ENCODE measurements at places on chromosomes 12 and 14.

GRCh38 chr12:67927324-67927723 lies 61.9 kb upstream of the IFNG-AS1 start:
- DNase-seq, result no peak

- DNase-seq, result no peak
Observed at GRCh38 chr14:85572011-85572410, 42.1 kb downstream of the FLRT2 start.

DNA sequence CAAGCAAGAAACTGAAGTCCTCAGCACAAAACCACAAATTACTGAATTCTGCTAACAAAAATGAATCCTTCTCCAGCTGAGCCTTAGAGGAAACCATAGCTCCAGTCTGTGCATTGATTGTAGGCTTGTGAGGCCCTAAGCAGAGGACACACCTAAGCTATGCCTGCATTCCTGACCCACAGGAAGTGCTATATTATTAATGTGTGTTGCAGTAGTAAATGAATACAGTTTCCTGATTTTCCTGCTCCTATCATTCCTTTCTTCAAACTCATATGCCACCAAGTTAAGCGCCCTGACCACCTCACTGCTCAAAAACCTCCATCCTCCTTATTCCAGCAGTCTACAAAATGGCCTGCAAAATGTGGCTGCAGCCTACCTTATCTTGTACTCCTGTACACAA lies 151.9 kb upstream of the ABCD2 start:
- no peak for DNase-seq

GRCh38 chr12:104049903-104050356 lies at the start of gene GLT8D2:
TSS of gene GLT8D2 (minus strand) at chr12:104050187. CDS start at chr12:104019648, 30,539 bp downstream.
- DNase-seq, result no peak

- DNase-seq, result no peak
Observed at GRCh38 chr12:91098941-91099340, 12.4 kb downstream of the LUM start.

- DNase-seq, result no peak
Observed at GRCh38 chr14:56098021-56098420, 20.2 kb upstream of the PELI2 start.

DNA sequence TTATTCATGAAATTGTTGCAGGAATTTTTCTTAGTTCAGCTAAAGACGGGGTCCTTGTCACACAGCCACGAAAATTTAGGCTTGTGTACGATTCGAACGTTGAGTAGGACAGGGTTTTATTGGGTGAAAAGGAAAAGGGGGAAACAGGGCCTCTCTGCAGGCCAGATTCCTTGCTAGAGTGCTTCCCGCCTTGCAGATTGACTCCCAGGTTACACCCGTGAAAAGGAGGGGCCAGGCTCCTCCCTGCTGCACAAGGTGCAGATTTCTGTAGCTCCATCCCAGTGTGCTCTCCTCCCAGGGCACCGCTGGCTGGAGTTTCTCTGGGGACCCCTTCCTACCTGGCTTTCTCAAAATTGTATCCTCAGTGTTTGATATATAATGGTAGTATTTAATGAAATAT lies 221.5 kb downstream of the ERC1 start:
- no peak for DNase-seq

- DNase-seq, result no peak
Observed at GRCh38 chr14:88611878-88612277, 49.0 kb downstream of the ZC3H14 start.

GRCh38 chr12:68162374-68162773 lies 2.8 kb upstream of the IFNG start:
- DNase-seq, result no peak

DNA sequence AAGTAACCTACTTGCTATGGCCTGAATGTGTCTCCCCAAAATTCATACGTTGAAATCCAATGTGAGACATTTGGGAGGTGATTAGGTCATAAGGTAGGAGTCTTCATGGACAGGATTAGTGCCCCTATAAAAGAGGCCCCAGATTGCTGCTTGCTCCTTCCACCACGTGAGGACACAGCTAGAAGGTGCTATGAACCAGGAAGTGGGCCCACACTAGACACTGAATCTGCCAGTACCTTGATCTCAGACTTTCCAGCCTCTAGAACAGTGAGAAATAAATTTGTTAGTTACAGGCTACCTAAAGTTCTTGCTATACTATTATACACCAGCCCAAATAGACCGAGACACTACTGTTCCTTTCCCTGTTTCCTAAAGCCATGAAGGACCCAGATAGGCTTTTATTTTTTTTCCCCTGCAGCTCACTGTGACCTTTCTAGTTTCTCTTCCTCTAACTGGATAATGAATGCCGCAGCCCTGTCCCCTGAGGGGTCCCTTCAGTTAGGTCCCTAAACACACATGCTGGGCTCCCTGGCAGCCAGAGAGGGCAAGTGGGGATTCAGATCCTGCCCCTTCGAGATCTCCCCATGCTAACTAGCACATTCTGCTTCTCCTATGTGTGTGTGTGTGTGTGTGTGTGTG lies 19.3 kb downstream of the SLC25A3 start:
- no peak for DNase-seq

- DNase-seq, result no peak
Observed at GRCh38 chr12:106214571-106214970, 33.2 kb downstream of the CKAP4 start.

GRCh38 chr12:46679754-46680153 lies 146.0 kb downstream of the SLC38A4 start:
- DNase-seq, result no peak

GRCh38 chr14:69259168-69259526 lies 811 bp upstream of the GALNT16 start:
- no peak for DNase-seq

DNA sequence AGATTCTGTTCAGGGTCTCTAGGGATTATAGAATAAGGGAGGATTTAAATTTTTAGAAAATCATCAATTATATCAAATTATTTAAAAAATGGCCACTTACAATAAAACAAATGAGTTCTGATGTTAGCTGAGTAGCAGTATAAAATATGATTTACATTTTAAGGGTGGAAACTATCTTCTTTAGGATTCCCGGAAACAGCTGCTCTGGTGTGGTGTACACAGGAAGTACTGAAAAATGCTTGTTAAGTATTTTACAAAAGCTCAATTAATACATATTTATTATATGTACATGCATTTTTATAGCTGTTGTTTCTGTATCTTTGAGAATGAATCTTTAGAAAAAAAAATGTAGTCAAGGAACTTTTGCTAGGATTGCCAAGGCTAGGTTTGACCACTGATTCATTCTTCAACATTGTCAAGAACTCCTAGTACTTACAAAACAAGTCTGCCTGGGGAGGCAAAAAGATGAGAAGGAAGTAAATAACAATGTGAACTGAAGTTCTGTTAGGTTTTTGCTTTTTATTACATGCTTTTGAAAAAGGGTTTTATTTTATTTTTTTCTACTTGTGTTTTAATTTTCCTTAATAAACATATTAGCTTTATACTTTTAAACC lies 48.0 kb downstream of the ARF6 start:
- DNase-seq, result no peak

DNA sequence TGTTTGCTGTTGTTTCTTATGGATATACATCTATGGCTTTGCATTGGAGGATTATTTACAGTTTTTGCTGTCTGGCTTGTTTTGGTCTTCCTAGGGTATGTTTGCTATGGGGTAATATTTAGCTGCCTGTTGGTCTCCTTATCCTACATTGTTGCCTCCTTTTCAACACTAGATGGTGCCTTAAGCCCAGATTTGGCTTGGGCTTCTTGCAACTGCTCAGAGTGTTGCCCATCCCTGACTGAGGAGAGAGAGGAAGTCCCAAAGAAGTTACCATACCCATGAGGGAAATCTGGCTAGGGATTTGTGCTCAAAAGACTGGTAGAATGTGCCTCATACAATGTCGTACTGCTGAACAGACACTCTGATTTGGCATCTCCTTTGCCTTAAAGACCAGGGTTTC lies 94.6 kb upstream of the MUCL1 start:
- no peak for DNase-seq

- no peak for DNase-seq
Observed at GRCh38 chr14:32186248-32186647, 15.6 kb upstream of the RNU6-7 start.

- no peak for DNase-seq
Observed at GRCh38 chr14:98103705-98104104, 1168.3 kb downstream of the BCL11B start.

GRCh38 chr14:61753631-61754030 lies 8.6 kb upstream of the SNAPC1 start:
- DNase-seq, result no peak

GRCh38 chr14:104650057-104650980 lies 39.1 kb upstream of the INF2 start:
- peak; percentile 29 for DNase-seq

- no peak for DNase-seq
Observed at GRCh38 chr14:80095623-80096022, 115.7 kb downstream of the DIO2 start.

DNA sequence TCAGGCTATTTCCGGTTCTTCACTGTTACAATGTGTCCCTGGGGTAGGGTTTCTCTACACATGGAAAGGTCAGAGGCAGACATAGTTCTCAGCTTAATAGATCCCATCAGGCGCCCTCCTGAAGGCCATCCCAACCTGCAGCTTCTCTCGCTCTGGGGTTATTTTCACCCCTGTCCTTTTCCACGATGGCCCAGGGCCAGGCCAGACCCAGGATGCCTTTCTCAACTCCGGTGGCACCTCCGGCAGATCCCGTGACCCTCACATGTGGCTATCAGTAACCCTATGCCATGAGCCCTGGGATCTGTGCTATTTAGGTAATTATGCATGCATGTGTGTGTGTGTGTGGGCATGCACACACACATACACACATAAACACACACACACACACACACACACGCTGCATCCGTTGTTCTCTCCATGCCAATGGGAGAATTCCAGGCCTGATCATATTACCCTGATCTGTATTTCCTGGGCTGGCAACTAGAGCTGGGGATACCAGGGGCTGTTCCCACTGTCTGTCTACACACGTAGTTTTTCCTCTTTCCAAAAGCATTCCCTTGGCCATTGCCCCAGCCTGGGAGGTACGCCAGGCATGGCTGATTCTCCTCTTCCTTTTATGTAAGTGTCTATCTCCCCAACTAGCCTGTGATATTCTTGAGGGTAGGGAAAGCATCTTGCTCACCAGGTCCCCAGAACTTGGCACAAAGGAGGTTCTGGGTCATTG lies 51.2 kb upstream of the NOS1 start:
- no peak for DNase-seq

GRCh38 chr12:77968571-77968970 lies 137.9 kb downstream of the NAV3 start:
- DNase-seq, result no peak

- no peak for DNase-seq
Observed at GRCh38 chr12:40315375-40315774, 90.6 kb downstream of the LRRK2 start.

- no peak for DNase-seq
Observed at GRCh38 chr12:93536766-93537488, 35.5 kb upstream of the SOCS2 start.

DNA sequence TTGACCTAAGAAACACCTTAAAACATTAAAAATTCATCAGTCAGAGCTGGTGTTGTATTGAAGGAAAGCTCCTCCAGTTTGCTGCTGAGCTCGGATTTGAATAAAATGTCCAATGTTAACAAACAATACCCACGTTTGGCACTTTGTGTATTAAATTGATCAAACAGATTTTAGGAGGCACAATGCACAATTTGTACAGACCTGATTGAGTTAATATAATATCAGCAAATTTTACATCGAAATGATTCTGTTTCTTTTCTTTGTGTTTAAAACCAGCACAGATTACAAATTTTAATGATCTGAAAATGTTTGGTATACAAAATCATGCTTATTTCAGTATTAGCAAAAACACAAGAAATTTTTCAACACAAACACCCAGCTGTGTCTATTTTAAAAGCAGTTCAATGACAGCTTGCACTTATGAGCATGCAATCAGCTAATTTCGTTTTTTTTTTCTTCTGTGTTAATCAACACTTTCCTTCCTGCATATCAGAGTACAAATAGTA lies 2.8 kb upstream of the FOXG1 start:
- no peak for DNase-seq

GRCh38 chr14:69877492-69877891 lies 1.7 kb upstream of the SMOC1 start:
- DNase-seq, result no peak

- DNase-seq, result no peak
Observed at GRCh38 chr12:106280106-106280505, 22.4 kb upstream of the TCP11L2 start.

- DNase-seq, result no peak
Observed at GRCh38 chr14:100895411-100895810, 8.1 kb downstream of the RTL1 start.

DNA sequence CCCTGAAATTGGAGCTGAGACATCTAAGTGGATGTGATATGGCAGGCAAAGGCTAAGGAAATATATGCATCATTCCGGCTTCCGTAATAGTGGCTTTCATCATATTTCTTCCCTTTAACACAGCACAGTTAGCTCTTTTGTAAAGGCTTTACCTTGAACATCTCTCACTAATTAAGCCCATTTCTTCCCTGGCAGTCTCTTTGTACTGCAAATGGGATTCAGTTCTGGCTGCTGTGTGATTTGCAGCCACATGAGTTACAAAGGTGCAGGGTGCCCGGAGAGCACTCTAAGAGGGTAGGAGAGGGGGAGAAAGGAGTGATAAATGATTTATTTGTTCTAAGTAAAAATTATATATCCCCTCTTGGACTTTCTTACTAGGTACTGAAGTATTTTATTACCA lies 232.1 kb upstream of the CCDC196 start:
- DNase-seq, result no peak

DNA sequence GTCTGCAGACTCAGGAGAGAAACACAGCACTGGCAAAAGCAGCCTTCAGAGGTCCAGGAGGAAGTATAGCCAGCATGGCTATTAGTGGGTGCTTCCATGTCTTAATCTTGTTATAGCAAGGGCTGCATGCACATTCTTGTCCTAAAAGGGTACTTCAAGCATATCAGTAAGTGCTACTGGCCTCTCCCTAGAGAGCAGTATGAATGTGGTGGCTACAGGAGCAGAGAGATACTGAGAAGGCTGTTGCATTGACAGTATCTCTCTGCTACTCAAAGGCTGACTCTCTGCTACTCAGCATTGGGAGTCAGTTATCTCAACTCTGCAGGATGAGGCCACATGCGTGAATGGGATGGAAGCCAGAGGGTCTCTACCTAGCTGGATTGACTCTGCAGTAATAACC lies 2.0 kb downstream of the GARIN6 start:
- no peak for DNase-seq

- DNase-seq, result no peak
Observed at GRCh38 chr12:42450248-42450647, 124.3 kb downstream of the PPHLN1 start.

DNA sequence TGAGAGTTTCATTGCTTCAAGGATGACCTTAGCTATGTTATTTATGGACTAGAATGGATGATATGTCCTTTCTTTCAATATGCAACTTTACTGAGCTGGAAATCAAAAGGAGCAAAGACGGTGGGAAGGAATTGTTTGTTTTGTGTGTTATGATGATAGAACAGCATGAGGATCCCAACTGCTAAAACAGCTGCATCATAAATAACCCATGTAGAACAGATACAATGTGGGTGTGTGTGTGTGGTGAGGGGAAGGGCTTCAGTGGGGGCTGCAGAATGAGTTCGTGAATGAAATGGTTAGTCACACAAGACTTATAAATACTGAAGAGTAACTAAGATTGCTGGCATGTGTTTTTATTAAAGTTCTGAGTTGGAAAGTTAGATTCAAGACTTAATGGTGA lies 80.1 kb downstream of the DACT1 start:
- DNase-seq, result no peak

GRCh38 chr12:117498880-117499279 lies 137.5 kb upstream of the NOS1 start:
- no peak for DNase-seq

Measured in stimulated activated CD4-positive, alpha-beta T cell treated with anti-CD3 and anti-CD28 coated beads, Interleukin-12 subunit alpha, Interleukin-12 subunit beta, amount 100 ng/mL, for 48 hours (primary cell).